ENCODE measurements at places on chromosomes 7 and 10.

- no peak for DNase-seq
Observed at GRCh38 chr10:79940431-79940830, 8.5 kb downstream of the SFTPD start.

DNA sequence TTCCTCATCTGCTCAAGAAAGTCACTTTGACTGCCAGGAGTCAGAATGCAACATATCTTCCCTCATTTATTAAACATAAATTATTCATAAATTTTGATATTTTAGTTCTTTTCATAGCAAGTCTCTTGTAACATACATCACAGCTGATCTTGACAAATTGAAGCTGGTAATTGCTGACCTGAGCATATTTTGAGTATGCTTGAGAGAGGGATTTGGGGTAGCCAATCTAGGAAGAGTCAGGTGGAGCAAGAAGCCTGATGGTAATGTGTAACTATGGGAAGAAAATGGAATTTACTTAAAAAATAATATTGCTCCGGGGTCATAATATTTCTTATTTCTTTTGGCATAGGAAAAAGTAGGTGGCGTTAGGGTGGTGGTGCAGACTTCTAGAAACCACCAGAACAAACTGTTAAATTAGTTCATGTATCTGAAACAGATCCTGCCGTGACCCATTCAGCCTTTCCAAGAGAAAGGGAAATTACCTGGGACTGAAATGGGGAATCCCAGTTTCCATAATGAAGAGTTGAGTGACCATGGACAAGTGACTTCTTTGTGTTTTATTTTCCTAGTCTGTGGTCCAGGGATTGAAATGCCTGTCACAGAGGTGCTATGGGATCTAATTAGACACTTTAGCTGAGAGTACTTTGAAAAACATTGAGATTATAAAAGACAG lies 12.9 kb downstream of the CPED1 start:
- no peak for DNase-seq

DNA sequence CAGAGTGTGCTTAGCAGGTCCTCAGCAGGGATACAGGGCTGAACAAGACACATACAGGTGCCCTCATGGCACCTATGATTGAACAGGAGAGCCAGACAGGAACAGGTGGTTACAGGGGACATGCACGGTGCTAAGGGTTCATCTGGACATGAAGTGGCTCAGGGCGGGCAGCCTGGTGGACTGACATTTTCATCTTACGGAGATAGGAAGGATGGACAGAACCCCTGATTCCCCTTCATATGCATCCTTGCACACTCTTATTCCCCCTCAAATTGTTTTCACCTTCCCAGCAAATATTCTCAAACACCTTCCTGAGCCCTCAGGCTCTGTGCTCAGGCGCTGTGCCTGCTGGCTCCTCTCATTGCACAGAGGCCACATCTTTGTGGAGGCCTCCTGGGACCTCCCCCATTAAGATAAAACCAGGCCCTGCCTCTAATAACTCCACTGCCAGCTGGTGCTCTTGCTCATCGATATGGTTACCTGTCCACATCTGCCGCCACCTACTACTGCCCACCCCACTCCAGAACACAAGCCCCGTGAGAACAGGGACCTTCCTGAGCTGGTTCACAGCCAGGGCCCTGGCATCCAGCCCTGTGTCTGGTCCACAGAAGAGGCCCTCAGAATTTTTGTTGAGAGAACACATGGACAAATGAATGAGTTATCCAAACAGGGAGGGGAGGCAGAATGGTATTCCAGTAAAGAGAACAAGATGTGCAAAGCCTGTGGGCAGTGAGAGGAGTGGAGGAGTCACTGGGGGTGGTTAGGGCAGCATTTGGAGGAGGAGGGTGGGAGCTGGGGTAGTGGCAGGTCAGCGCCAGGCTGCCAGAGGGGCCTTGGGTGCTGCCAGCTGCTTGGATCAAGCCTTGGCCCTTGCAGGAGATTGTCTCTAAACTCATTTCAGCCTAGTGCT lies 68.9 kb upstream of the AQP1 start:
- DNase-seq, result no peak

DNA sequence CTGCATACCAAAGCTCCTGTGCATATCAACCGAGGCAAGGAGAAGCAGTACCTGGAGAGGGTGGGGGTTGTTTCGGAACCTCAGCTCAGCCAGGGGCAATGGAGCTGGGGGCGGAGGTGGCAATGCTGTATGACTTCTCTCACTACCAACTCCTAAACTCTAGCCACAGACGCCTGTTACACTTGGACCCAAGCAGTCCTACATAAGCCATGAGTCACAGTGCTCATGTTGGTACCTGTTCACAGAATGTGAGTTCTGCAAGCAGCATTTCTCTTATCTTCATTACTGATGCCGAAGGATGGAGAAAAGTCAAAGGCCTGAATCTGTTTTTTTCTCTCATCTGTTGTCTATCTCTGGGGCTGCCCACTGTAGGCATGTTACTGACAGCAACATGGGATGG lies 3.2 kb upstream of the RAB18 start:
- DNase-seq, result no peak

GRCh38 chr10:62806251-62806650 lies 1.7 kb downstream of the ADO start:
- no peak for DNase-seq

GRCh38 chr7:116218051-116218645 lies 7.8 kb downstream of the TES start:
- DNase-seq, result no peak

DNA sequence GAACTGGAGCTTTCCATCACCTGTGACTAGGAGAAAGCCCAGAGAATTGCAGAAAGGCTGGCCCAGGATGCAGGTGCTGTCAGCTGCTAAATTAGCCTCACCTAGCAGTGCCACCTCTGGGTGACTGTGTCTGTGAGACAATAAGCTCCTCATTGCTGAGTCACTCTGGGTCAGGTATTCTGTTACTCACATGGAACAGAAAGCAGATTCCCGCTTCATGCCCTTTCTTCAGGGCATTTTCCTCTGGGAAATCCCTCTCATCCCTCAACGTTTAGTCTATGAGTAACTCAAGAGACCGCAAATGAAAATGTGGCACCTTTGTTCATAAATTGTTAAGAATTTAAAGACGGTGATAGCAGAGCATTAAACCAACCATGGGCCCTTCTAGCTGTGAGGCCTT lies 184.0 kb downstream of the ADAM12 start:
- DNase-seq, result no peak

- no peak for DNase-seq
Observed at GRCh38 chr7:35736725-35737124, 41.8 kb upstream of the HERPUD2 start.

GRCh38 chr10:63670291-63670898 lies 149.2 kb downstream of the REEP3 start:
- DNase-seq, result no peak

DNA sequence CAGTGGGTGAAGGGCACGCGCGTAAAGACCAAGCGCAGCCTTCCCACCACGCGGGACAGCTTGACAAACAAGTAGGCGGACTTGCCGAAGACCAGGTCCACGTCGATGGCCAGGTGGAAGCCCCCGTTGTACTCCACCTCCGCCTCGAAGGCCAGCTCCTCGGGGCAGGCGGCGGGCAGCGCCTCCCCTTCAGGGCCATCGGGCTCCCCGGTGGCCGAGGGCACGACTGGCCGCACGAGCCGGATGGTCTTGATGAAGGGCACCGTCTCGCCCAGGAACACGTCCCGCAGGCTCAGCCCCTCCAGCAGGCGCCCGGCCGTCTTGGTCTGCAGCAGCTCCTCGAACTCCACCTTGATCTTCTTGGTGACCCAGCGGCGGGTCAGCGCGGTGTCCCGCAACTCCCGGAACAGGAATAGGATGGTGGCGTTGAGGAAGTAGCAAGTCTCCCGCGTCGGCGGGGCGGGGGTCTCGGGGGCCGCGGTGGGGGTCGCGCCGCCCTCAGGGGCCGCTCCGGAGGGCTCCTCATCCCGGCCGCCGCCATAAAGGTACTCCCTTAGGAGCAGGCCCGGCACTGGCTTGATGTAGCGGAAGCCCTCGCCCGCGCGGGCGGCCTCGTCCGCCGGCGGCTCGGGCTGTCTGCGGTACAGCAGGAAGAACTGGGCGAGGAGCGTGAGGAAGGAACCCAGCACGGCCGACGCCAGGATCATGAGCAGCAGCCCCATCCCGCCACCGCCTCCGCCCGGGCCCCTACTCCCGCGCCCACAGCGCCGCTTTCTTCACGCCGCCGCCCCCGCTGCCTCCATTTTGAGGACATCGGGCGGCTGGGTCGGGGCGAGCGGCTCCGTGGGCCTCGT lies 507 bp downstream of the PDZD8 start:
- DNase-seq, result no peak

DNA sequence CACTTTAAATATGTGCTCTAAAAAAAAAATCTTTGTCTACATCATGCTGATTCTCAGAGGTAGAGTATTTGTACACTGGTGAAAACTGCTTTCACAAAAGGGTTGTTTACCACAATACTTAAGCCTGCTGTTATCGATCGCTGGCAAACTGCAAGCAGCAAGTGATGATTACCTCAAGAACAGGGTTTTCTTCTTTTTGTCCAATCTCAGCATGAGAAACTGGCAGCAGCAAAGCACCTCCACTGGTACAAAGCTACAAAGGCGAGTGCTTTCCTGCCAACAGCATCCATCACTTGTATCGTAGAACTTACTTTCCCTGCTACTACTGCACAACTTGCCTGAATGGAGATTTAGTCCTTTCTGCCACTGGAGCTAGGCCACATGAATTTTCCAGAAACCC lies 276.5 kb downstream of the DGKB start:
- DNase-seq, result no peak

DNA sequence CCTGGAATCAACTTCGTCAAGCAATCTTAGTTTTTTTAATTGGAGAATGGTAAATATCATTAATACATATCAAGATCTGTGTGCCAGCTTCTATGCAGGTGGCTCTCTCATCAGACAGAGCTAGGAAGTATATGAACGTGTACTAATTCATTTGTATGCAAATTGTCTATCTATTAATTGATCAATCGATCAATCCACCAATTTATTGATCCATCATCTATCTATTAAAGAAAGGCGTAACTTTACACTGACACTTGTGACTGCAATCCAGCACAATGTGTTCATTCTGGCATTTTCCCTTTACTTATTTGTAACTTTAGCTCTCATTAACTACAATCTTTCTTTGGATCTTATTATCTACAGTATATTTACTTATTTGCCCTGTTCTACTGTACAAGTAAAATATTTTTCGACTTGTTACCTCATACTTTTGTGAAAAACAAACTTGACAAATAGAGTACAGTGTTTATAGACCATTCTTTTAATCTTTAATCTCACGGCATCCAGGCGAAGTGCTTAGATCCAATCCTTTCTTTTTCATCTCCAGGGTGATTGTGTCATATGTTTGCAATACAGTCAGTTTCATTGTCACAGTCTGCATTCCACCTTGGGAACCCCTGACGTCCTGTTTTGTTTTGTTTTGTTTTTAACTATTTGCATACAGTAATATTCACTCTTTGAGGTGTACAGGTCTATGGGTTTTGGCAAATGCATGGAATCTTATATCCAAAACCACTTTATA lies 22.0 kb upstream of the GHRHR start:
- no peak for DNase-seq

Measured in suppressor macrophage (primary cell).